Liver (tissue), 10 donors: ENCODE measurements at places on chromosomes 4 and X.

DNA sequence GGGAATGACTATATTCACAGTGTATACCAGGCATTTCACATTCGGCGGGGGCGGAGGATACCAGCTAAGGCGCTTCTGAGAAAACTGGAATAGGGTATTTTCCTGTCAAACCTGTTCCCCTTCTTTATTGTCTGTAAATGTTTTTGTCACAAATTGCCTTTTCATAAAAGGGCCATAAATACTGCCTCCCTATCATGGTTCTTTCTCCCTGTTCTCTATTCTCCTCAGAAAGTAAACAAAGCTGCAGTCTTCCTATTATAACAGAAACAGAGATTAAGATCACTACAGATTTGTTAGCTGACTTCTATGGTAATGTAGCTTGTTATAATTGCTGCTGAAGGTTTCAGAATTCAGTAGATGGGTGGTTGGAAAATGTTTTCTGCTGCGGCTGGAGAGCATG lies 32.2 kb downstream of the MID2 start:
- no peak for DNase-seq

DNA sequence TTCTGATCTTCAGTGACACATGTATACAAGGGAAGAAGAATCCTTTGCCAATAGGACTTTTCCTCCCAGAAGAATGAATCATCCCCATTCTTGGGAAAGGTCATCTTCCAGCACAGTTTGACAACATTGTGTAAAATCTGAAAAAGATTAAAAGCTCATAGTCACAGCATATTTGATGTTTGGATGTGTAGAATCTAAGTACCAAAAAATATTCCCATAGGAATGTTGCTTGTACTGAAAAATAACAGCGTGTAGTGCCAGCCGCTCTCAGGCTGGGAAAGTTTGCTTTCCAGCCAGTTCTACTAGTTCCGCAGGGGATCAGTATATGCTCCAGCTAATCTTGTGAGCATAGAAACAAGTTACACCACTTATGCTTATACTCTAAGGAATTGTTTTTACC lies 74.7 kb upstream of the IL13RA1 start:
- no peak for DNase-seq

DNA sequence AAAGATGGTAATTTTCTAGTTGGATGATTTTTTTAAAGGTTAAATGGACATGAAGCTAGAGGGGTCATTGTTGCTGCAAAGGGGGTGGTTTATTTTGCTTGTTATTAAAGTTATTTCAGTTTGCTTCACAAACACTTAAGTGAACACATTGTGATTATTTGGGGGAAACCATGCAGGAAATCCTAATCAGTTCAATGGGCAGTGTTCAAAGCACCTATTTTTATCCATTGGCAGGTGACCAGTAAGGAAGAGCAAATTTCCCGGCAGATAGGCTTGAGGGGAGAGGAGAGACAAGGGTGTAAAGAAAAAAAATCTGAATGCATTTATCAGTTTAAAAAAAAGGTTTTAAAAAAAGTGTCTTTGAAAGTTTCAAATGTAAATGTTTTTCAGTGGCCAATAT lies 17.6 kb downstream of the GPR174 start:
- no peak for DNase-seq

DNA sequence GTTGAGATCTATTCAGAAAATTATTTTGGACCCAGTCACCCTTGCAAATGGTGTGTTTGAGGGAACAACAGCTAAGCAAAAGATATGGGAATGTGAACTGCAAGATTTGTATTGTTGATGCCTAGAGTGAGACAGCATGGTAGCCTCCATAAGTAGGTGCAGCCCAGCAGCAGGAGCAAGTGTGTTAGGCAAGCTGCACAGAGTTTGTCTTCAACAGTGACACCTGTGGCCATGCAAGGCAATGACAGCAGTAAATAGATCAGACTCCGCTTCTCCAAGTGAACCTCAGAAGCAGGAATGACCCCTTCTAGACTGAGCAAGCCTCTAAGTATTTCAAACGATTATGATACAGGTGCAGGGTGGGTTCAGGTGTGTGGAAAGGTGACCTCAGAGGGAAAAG lies 133.4 kb upstream of the MSX1 start:
- DNase-seq = no peak

DNA sequence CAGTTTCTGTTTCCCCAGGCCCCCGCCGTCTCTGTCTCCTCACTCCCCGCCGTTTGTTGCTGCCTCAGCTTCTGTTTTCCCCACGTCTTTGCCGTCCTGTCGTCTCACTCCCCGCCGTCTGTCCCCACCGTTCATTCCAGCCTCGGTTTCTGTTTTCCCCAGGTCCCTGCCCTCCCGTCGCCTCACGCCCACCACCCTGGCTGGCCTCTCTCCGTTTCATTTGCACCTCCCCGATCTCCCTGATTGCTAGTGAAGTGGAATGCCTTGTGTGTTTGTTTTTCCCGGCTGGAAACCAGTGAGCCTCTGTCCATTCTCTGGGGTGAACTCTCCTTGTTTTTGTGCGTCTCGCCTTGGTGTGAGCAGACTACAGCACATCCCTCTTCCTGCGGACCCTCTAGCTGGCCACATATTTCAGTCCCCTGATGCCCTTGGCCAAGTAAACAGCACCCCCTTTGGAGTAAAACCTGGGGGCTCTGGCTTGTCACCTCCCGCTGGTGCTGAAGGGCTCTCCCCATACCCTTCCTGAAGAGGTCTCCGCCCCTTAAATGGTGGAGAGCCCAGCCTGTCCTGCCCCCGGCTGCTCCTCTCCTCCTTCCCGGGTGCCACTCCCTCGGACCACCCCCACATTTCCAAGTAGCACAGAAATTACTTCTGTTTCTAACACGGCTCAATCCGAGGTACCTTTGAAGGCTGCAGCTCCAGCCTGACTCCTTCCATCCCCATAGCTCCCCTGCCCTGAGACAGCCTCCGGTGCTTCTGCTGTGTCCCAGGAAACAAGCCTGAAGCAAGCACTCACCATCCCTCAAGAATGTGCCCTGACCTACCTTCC lies 13.2 kb downstream of the TMEM175 start:
- no peak for DNase-seq

- no peak for DNase-seq
These were observed 109.9 kb upstream of the PTPN13 start for GRCh38 chr4:86484241-86484640.

DNA sequence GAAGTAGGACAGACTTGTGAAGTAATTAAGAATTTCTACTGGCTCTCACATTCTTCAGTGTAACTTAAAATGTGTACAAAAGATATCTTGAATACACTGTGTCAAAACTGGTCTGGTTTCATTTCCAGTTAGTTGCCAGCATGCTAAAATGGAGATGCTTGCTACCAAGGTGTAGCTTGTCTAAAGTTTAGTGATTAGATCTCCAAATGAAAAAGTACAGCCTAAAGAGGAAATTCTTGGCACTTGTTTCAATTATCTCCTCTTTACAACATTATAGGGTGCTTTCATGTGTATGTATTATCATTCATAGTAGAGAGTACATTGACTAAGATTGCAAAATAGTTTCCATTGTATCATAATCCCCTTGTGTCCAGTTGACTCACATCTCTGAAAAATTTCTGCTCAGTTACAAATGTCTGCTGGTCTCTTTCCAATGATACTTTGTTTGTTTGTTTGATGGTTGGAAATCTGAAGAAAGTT lies 97.3 kb upstream of the SPRY1 start:
- DNase-seq = no peak

GRCh38 chr4:119794113-119794512 lies 165.5 kb upstream of the PDE5A start:
- no peak for DNase-seq

GRCh38 chr4:89363786-89364185 lies 56.2 kb upstream of the GPRIN3 start:
- DNase-seq = no peak

DNA sequence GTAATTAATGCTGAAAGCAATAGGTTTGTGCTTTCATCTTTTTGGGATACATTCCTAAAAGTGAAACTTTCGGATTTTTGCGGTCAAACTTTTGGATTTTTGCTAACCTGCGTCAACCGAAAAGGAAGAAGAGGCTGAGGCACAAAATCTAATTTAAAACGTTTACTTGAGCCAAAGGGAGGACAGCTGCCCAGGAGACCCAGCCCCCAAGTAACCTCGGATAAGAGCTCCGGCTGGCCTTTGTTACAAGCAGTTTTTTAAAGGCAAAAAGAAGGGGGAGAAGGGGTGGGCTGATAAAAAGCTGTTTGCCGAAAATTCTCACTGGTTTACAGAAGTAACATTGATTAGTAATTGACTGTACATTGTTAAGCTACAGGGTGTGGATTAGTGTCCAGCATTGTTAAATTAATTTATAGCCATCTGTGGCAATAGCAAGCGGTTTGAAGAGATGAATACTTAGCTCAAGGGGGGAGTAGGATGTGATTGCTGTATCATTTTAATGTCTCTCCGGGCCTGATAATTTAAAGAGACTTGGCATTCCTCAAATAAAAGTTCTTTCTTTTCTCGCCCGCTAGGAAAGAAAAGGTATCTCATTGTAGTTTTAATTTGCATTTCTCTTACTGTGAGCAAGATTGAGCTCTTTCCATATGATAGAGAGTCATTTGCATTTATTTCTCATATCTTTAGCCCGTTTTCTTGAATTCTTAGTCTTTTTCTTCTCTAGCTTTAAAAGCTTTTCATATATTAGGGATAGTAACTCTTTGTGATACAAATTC lies 59.1 kb upstream of the USP9X start:
- no peak for DNase-seq

DNA sequence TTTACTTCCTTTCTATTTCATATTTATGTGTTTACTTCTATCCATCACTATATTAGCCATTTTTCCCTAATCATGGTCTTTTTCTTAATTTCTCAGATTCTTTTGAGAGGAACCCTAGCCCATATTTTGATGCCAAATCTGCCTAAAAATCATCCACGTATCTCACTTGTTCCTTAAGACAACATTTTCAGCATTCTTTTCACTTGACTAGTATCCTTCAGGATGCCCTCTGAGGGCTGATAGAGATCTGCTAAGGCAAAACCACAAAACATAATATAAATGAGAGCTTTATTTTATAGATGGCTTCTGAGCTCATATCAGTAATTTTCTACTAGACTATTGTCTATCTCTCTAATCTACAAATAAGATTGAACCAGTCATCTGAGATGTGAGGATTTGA lies 341.9 kb downstream of the GPM6A start:
- DNase-seq = no peak

DNA sequence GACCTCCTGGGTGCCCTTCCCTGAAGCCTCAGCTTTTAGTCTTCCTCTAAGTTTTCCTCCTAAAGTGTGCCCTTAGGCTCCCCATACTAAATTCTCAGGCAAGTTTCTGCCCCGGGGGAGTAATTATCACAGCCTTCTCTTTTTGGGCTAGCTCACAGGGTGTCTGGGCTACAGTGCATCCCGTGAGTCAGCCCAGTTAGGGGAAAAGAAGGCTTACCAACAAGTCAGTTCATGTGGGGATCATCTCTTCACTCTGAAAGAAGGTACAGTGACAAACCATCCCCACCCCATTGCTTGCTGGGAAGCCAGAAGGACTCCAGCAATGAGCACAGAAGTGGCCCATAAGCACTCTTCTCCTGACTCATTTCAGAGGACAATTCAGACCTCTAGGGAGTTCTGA lies 134.7 kb upstream of the FAM9C start:
- DNase-seq = no peak

- DNase-seq = no peak
These were observed 52.1 kb downstream of the GPC3 start for GRCh38 chrX:133933316-133933715.

DNA sequence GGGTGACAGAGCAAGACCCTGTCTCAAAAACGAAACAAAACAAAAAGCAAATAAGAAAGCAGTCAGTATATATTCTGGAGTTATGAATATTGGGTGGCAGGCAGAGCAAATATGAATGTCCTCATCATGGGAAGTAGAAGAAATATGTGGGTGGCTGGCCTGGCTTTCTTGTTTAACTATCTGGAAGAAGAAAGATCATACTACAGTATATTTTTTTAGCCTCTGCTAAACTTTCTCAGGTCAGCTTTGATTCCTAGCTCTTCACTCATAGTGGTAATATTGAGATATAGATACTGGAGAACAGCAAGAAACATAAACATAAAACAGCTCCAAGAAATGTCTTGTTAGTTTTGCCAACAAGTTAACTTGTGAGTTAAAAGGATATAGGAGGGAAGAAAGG lies 192.5 kb downstream of the SOWAHB start:
- DNase-seq = no peak

- DNase-seq = peak; percentile 8
These were observed 37.1 kb downstream of the RGS12 start for GRCh38 chr4:3329887-3330286.

DNA sequence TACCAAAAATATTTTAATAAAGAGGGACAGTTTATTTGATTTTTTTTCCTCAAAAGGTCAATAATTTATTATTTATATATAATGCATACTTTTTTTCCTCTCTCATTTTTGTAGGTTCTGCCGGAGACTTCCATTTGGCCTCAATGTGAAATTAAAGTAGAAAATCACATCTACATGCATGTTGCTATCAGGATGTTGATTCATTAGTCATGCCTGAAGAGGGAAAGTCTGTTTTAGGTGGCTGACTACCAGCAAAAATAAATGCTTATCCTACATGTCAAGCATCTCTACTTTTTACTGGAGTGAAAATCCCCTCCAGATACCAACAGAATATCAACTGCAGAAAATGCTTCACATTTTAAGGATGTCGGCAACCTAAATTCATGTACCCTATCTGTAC lies 41.5 kb downstream of the KIAA0232 start:
- no peak for DNase-seq

GRCh38 chr4:6575503-6576240 lies 683 bp downstream of the MAN2B2 start:
- no peak for DNase-seq

DNA sequence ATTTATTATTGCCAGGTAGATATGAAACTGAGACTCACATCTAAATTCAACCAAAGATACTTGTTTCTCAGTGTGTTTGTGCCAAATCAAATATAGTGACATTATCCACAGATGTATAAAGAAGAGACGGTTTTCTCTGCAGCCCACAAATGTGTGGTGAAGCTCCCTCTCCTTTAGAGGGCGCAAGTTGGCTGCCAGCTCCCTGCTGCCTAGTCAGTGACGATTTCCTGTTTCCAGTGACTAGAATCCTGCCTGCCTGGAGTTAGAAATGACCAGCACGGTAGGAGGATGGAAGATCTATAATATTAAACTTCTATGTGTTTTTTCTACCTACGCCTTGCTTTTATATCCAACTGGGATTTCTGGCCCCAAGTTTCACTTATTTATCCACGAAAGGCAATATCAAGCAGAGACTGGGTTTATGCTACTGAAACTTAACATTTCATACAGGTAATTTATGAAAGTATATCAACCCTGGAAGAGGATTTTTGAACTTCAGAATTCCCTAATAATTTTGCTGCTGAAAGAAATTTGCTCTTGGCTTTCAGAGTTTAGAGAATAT lies 1793.7 kb upstream of the TENM3 start:
- DNase-seq = no peak
